ENCODE measurements at places on chromosomes 6 and 20.

DNA sequence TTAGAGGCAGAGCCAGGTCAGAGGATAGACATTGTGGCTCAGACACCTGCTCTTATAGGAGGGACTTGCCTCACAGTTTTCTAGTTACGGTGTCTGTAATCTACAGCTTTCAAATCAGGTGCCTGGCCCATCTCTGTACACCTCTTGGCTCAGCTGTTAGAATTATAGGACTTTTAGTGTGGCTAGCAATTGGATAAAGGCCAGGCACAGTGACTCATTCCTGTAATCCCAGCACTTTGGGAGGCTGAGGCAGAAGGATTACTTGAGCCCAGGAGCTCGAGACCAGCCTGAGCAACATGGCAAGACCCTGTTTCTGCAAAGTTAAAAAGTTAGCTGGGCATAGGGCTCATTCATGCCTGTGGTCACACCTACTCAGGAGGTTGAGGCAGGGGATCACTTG is 20.0 kb downstream of the BRPF3 start:
- DNase-seq: no peak

DNA sequence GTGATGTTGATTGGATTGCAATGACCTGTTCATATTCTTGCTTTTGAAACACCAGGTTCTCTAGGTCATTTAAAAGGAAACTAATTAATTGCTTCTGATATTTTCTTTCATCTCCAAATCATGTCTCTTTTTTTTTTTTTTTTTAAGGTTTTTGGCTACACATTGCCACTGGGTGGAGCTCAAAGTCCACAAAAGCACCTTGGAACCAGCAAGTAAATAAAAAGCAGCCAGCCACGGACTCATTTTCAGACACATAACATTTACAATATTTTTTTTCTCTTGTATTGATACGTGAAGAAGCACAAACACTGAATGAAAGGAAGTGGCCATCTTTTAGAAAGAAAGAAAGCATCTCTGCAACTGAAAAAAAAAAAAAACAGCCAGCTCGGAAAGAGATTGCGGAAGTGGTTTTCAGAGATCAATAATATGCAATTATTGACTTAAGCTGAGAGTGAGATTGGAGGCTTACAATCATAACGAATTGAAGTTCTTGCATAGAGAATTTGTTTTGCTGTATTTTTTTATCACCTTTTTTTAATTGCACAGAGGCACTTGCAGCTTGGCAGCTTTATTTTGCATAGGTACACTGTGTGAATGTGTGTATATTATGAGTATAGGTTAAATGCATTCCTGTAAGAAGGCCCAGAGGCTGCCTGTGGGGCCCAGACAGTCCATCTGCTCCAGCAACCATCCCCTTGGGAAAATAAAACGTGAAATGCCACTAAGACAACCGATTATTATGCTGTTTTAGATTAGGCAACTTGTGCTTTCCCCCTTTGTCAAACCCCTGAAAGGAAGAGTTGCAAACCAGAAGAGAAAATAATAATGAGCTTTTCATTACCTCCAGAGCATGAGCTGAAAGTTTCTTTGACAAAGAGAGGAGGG is 28.2 kb downstream of the CGA start:
- DNase-seq: peak; percentile 7

DNA sequence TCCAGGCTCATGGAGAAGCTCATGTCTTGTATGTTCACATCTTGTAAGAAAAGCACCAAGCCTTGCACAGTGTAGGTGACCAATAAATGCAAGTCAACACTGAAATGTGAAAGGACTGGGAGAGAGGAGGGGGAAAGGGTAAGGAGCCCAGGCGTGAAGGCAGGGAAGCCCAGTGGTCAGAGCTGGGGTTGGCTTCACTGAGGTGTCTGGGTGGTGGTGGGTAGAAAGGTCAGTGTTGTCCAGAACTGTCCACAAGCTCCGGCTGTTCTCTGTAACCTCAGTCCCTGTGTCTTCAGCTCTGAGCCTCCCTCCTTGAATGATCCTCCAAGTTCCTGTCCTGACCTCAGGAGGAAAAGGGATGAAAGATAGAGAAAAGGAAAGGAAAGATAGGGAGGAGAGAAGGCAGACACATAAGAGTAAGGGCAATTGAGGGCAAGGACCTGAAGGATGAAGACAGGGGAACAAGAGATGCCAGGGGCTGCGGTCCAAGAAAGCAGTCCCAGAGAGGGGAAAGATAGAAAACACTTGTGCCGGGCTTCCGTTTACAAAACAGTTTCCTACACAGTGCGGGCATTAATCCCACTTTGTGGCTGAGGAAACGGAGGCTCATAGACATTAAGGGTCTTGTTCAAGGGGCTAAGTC is 2.4 kb upstream of the TNXB start:
- no peak for DNase-seq

DNA sequence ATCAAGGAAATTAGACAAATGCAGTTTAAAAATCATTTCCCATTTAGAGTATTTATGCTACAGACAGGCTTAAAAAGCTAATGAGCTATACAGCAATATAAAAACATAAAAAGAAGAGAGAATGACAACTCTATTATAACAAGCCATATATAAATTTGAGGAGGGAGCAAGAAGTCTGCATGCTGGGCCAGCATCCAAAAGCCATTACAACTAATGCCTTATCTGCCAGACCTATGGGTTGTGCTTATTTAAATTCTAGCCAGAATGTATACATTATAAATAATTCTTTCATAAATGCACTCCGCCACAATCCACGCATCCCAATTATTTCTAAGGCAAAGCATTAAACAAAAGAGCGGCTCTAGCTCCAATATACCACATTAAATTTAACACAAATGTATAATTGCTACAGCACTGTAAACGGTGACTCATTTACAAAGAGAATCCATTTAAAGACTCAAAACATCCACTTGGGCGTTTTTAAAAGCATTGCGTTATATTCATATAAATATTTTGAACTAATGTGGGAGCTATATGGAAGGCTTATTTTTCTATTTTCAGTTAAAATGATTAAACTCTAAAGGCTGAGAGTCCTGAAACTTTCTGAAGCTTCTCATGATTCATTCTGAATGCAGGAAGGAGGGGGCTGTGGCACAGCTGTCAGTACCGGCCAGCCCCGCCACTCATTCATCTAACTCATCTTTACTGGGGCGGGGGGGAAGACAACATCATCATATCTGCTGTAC is 37.7 kb upstream of the RAB22A start:
- DNase-seq: no peak

- no peak for DNase-seq
These were observed 1.7 kb downstream of the PCMT1 start for GRCh38 chr6:149751239-149751638.

GRCh38 chr6:33297956-33298772 is 578 bp downstream of the RGL2 start:
- peak; percentile 82 for DNase-seq

DNA sequence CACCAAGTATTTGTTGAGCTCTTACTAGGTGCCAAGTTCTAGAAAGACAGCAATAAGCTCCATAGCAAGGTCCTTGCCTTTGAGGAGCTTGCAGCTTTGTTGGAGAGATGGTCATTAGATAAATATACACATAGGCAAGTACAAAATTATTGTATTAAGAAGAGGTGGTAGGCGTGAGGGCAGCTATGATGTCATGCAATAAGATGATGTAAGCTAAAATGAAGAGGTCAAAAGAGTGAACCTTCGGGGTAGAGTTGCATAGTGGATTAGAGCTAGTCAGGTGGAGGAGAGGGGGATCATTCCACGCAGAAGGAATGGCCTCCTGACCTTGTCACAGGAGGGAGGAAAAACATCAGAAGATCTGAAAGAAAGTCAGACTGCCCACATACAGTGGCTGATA is 141.9 kb upstream of the PCSK2 start:
- no peak for DNase-seq
